ENCODE measurements at places on chromosomes 4 and X. TPM values are rescaled to one million over a fixed set of nuclear protein-coding genes. Genes with fewer than 3 reads are reported as not detected.

Gene SNX25
- total RNA-seq = 44.4 TPM

Gene RXFP1
- not detected for total RNA-seq

Gene NPY1R
- 1.3 TPM for total RNA-seq

Gene FDCSP
- not detected for total RNA-seq

Gene CORIN
- total RNA-seq = 1.6 TPM

Gene HMGN5
- total RNA-seq = 2.7 TPM

Gene SPANXN4
- total RNA-seq = not detected

Gene PPP1R3F
- total RNA-seq = 9.2 TPM

Gene UGT8
- total RNA-seq = not detected

Gene ARHGAP36
- total RNA-seq = not detected

Gene RAB9B
- total RNA-seq = 2.0 TPM

Gene ITGB1BP2
- total RNA-seq = 2.1 TPM

Gene KCND1
- total RNA-seq = 1.4 TPM

Gene DRD5
- total RNA-seq = not detected

Gene TRPC3
- total RNA-seq = 0.24 TPM

Gene GAGE12G
- total RNA-seq = not detected

Gene DMRTC1
- not detected for total RNA-seq

Gene PTPN13
- 56.0 TPM for total RNA-seq

Gene TEX13D
- total RNA-seq = not detected

Gene BEX5
- not detected for total RNA-seq

Gene PAGE4
- total RNA-seq = not detected

Gene NEIL3
- total RNA-seq = 2.1 TPM

Gene TDO2
- total RNA-seq = not detected

Gene GRIA3
- not detected for total RNA-seq

Gene BBS12
- total RNA-seq = 3.6 TPM

Gene SHROOM2
- total RNA-seq = 8.2 TPM

Gene SLC49A3
- total RNA-seq = 0.31 TPM

Gene LEF1
- 3.1 TPM for total RNA-seq

Gene SATL1
- not detected for total RNA-seq

Gene PRPS1
- 27.6 TPM for total RNA-seq

Gene SASH3
- not detected for total RNA-seq

Gene CYBB
- total RNA-seq = not detected

Gene CTAG2
- not detected for total RNA-seq

Gene CXorf65
- total RNA-seq = not detected

Gene ESX1
- not detected for total RNA-seq

Gene GABRB1
- not detected for total RNA-seq

Gene TMEM271
- not detected for total RNA-seq

Gene CXCL10
- not detected for total RNA-seq

Gene AKAP14
- total RNA-seq = not detected
